ENCODE measurements at places on chromosomes 7 and 10. TPM values are rescaled to one million over a fixed set of nuclear protein-coding genes. Genes with fewer than 3 reads are reported as not detected.

- peak; percentile 77 for DNase-seq
- H3K27me3 ChIP-seq, result no peaks in the 10 kb centered on the region
- peaks cover 66% of the 10 kb centered on the region for H3K4me1 ChIP-seq
- H3K36me3 ChIP-seq, result peaks cover 59% of the 10 kb centered on the region
Measured at GRCh38 chr10:5291501-5292195, 73.1 kb upstream of the UCN3 start.

DNA sequence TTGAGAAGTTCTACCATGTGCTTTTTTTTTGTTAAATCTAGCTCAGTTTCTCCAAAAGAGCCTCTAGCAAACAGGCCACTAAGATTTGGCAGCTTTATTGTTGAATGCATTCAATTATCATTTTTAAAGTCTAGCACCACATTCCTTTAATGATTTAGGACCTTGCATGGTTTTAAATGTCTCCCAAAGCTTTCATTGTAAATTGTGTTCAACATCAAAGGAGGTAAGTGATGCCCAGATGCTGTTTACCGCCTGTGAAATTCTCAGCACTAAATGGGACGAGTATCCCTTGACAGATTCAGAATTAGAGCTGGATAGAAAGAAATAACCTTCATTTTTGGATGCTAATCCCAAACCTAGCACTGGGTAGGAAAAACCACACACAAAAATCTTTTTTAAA lies 112.1 kb upstream of the FAM204A start:
- no peak for DNase-seq
- no peaks in the 10 kb centered on the region for H3K36me3 ChIP-seq
- H3K27me3 ChIP-seq, result peaks cover 31% of the 10 kb centered on the region
- H3K4me3 ChIP-seq, result no peak overlapping the region

DNA sequence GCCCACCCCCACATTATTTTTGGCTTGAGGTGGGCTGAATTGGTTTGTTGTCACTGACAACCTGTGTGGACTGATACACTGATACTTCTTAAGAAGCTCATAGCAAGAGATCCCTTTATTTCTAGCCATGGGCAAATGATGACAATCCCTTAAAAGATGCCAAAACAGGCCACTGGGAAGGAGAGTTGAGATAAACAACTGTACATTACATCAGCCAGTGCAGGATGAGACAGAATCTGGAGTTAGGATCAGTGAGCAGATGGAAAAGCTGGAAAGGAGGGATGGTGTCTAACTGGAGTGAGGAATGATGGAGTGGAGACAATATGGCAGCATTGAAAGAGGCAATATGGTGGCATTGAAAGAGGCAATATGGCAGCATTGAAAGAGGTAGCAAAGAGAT lies 195.9 kb upstream of the LYZL2 start:
- H3K4me3 ChIP-seq, result no peak overlapping the region
- no peaks in the 10 kb centered on the region for H3K27me3 ChIP-seq
- H3K27ac ChIP-seq, result no peak overlapping the region
- DNase-seq, result no peak
- no peaks in the 10 kb centered on the region for H3K4me1 ChIP-seq

XRCC2 gene
- 9.7 TPM for total RNA-seq

- peaks cover 65% of the 10 kb centered on the region for H3K4me1 ChIP-seq
- peak overlapping the region; percentile 96 for H3K27ac ChIP-seq
- H3K36me3 ChIP-seq, result peaks cover 29% of the 10 kb centered on the region
Measured at GRCh38 chr7:3094701-3095445, 51.2 kb upstream of the CARD11 start.

DNA sequence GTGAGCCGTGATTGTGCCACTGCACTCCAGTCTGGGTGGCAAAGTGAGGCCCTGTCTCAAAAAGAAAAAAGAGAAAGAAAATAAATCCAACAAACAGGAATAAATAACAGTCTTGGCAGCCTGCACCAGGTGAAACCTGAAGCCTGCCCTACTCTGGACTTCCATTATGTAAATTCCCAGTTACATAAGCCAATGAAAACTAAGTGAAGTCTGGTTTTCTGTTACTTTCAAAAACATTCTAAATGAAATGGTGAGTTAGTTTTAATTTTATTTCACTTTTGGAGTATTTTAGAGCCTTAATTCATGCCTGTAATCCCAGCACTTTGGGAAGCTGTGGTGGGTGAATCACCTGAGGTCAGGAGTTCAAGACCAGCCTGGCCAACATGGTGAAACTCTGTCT lies 22.5 kb upstream of the HIBADH start:
- H3K27me3 ChIP-seq, result peaks cover 12% of the 10 kb centered on the region
- H3K27ac ChIP-seq, result no peak overlapping the region
- DNase-seq, result no peak
- no peak overlapping the region for H3K4me3 ChIP-seq
- H3K36me3 ChIP-seq, result no peaks in the 10 kb centered on the region

DNA sequence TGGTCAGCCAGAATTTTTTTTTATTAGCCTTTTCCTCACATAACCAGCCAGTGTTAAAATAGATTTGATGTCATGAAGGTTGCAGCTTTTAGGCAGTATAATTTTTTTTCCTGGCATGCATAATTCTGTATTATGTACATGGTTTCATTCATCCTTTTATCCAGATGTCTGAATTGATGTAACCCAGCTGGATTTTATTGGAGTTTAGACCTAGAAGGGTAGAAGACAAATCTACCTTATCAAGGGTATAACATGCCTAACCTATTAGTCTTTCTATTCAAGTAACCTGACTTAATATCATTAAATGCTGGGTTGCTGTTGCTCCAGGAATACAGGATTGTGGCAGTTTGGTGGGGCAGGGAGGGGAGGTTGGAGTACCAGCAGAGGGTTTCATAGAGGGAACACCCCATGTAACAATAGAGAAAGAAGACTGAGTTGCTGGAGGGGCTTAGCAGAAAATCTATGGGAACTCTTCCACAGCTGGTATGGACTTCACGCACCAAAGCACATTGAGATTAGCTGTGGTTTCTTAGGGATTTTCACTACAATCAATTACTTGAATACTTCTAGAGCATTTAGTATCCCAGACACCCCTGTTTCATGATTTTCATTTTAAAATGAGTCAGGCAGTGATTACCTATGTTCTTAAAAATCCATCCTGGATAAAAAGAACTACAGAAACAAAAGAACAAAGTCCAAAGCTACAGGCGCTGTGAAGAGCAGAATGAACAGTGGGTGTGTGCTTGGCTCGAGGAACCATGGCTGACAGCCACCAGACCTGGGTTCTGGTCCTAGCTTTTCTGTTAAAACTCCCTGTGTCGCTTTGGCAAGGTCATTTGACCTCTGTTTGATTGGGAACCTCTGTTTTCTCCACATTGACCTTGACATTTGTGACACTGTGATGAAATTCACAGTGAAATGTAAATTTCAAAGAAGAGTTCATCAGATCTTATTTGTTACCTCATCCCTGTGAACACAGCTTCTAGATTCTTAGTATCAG lies 93.5 kb downstream of the CREM start:
- no peak for DNase-seq
- H3K27ac ChIP-seq, result no peak overlapping the region
- H3K36me3 ChIP-seq, result peaks cover 1% of the 10 kb centered on the region
- H3K4me1 ChIP-seq, result peaks cover 53% of the 10 kb centered on the region

OR2A12 gene
- not detected for total RNA-seq

DNA sequence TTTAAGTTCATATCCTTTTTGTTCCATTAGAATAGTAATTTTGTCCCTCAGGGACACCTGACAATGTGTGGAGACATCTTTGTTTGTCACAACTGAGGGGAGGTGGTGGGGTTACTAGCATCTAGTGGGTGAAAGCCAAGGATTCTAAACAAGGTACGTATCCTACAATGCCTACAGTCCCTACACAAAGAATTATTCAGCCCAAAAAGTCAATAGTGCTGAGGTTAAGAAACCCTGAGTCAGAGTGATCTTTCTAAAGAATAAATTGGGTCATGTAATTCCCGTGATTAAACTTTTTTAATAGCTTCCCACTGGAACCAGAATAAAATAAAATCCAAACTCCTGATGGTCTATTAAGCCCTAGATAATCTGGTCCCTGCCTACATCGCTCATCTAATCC lies 2.7 kb upstream of the ANXA7 start:
- peaks cover 29% of the 10 kb centered on the region for H3K4me1 ChIP-seq
- H3K27me3 ChIP-seq, result peaks cover 3% of the 10 kb centered on the region
- no peak overlapping the region for H3K4me3 ChIP-seq
- H3K27ac ChIP-seq, result no peak overlapping the region

DNA sequence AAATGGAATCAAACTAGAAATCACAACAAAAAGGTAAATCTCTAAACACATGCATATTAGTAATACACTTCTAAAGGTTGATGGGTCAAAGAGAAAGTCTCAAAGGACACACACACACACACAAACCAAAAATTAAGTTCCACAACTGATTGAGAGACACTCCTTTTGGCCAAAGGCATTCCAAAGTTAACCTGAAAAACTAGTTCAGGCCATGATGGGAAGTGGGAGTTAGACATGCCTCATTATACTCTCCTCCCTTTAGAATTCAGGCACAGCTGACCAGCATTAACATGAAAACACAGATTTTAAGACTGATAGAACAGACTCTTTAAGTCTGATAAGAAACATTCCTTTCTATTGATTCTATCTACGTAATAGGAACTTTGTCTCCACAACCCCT lies 332.4 kb upstream of the IGFBP3 start:
- no peaks in the 10 kb centered on the region for H3K4me1 ChIP-seq
- no peaks in the 10 kb centered on the region for H3K36me3 ChIP-seq
- no peak overlapping the region for H3K4me3 ChIP-seq

- H3K36me3 ChIP-seq, result no peaks in the 10 kb centered on the region
- no peak overlapping the region for H3K4me3 ChIP-seq
- no peaks in the 10 kb centered on the region for H3K27me3 ChIP-seq
Measured at GRCh38 chr7:98085674-98086073, 21.0 kb upstream of the LMTK2 start.

Data from activated CD4-positive, alpha-beta memory T cell treated with anti-CD3 and anti-CD28 coated beads, Interleukin-2, amount 10 ng/mL, durations not matched to agents 7 days and 5 days (primary cell).